Purkinje cell (primary cell): ENCODE measurements at places on chromosomes 6 and 20. TPM values are rescaled to one million over a fixed set of nuclear protein-coding genes. Genes with fewer than 3 reads are reported as not detected.

MLN gene
- polyA plus RNA-seq: not detected in 2 replicates

DNAH8 gene
- not detected in 2 replicates for polyA plus RNA-seq

ABHD16B gene
- polyA plus RNA-seq: not detected in 2 replicates

JPH2 gene
- polyA plus RNA-seq: not detected in 2 replicates
